ENCODE measurements at places on chromosomes 1 and 21. TPM values are rescaled to one million over a fixed set of nuclear protein-coding genes. Genes with fewer than 3 reads are reported as not detected.

- DNase-seq = peak; percentile 1
These were observed 508 bp downstream of the RAVER2 start for GRCh38 chr1:64745181-64745985.

- DNase-seq = no peak
These were observed 14.4 kb downstream of the NSL1 start for GRCh38 chr1:212777151-212777550.

DNA sequence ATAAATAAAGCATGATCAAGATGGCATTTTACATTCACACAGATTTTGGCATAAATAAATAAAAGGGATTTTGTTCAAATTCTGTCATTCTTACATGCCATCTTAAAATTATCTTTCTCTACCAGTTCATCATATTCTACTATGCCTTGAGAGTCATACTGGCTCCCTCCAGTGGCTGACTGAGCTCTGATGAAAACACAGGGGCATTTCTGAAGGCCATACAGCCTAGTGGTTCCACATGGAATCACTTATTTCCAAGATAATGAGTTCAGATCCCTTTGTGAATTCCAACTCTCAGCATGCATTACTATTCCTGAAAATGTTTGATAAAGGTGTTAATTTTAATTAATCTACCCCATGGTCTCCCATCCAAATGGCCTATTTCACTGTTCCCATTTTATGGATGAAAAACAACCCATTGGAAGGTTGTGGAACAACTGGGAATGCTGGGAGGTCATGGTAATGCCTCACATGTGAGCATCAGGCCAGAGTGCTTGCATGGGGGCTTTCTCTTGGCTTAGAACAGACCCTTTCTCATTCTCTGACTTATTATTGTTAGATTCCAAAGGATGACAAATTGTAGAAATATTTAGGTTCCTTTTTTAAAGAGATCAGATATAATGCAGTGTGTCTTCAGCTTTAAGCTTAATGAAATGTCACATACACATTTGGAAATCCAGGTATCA, 622.4 kb upstream of the PKN2 start:
- no peak for DNase-seq

DNA sequence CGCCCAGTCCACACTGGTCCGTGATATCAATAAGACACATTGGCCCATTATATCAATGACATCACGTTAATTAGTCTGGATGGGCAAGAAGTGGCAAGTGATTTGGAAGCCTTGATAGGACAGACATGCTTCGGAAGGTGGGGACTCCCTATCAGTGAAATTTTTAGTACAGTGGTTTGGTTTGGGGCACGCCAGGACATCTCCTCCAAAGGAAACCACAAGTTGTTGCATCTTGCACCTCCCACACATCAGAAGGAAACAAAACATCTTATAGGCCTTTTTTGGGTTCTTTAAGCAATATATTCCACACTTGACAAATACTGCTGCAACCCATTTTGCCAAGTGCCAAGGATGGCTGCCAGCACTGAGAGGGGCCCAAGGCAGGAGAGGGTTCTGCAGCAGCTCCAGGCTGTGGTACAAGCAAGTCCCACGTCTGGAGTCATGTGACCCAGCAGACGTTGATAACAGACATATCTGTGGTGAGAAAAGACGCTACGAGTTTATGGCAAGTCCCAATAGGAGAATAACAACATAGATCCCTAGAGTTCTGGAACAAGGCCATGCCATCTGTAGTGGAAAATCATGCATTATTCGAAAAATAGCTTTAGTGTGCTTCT, 95.3 kb upstream of the DISP3 start:
- DNase-seq = no peak

GRCh38 chr1:157103268-157103667, 3.7 kb upstream of the ETV3L start:
- no peak for DNase-seq

GRCh38 chr1:168621356-168621755, 45.0 kb downstream of the XCL1 start:
- no peak for DNase-seq

- DNase-seq = no peak
These were observed 27.1 kb downstream of the CDC7 start for GRCh38 chr1:91527781-91528180.

DNA sequence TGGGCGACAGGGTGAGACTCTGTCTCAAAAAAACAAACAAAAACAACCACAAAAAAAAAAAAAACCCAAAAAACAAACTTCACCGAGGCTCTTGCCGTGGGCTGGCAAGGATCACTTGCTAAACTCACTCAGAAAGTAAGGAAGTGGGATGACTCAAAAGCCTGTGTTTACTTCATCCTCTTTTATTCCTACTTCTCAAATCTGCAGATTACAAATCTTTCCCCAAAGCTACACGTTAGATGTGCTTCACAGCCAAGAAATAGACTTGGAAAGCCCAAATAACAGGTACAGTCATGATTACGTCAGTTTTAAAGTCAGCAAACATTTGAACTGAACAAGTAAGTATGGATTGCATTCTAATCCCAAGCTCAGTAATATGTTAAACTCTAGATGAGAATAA, 359.3 kb downstream of the ADGRL2 start:
- DNase-seq = no peak

DNA sequence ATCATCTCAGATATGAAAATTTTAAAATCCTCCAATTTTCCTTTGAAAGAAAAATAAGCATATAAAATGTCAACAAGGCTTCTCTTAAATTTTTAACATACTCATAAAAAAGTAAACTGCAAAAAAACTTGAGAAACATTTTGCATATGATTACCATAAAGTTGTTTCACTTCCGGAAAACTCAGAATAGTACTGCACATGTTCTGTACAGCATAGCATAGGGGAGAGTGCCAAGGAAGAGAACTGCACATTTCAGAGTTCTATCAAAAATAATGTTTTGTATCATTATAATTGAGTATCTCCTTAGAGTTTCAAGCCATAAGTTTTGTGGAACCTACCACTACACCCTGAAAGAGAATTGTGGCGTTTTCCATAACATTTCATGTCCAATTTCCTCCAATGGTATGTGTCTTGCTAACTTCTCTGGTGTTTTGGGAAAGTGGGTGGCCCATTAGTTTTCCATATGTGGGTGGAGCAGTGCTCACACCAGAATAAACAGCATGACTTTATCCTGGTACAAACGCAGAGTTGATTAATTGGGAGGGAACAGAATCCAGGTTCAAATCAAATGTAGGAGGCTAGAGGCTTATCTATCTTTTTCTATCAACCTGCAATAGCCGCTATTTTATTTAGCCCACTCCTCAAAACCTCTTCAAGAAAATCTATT, 430.9 kb downstream of the LMO4 start:
- no peak for DNase-seq

DNA sequence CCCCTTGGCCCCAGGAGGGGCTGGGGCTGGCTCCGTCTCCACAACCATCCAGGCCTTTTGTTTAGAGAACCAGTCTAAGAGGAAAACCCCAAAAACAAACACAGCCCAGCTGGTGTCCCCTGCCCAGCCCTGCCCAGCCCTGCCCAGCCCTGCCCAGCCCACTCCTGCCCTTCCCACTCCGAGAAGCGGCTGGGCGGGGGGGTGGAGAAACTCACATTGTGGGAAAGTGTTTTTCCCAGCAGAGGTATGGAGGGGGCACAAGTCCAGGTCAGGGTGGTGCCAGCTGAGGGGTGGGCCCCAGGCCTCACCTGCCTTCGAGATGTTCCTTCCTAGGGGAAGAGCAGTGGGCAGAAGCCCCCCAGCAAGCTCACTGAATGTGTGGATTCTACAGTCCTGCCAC, 10.0 kb upstream of the FAM131C start:
- no peak for DNase-seq

DNA sequence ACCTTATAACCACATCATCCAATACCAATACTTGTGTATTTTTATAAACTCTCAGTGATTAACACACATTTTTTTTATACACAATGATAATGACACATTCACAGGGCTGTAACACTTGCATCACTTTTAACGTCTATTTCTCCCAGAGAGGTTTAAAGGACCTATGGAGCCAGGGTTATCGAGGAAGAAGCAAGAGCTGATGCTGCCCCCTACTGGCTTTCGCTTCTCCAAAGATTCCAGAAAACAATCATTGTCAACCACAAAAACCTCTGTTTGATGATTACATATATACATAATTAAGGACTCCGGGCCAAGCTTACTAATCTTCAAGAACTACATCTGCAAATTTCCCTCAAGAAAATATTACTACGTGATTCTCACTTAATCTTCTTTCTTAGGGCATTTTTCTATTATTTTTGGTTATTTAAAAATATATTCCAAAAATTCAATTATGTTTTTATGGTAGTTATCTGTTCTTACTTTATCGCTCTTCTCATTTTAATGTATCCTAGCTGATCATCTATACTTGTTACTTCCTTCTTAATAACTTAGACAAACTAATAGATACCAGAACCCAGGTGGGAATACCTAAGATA, 214.5 kb downstream of the VAV3 start:
- DNase-seq = no peak

DNA sequence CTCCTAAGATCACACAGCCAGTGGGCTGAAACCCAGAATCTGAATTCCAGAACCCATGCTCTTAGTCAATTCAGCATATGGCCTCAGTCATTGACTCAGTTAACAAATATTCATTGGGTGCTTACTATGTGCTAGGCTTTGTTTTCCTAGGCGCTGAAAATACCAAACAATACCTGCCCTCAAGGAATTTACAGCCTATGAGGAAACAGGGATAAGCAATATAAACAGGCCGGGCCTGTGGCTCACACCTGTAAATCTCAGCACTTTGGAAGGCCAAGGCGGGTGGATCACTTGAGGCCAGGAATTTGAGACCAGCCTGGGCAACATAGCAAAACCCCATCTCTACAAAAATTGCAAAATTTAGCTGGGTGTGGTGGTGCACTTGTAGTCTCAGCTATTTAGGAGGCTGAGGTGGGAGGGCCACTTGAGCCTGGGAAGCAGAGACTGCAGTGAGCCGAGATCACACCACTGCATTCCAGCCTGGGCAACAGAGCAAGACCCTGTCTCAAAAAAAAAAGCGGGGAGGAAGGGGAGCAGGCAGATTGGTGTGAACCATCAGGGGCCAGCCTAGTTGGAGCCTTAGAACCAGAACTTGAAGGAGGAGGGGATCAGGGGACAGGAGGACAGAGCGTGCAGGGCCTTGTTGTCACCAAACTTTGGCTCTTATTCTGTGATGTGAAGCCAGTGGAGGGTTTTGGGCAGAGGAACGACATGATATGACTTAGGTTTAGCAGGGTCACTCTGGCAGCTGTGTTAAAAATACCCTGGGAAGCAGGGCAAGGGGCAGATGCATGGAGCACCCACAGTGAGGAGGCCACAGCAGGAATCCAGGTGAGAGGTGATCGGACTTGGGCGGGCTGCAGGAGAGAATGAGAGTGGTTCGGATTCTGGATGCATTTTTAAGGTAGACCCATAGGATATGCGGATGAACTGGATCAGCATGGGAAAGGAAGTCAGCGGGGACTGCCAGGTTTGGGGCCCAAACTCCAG, 5.8 kb downstream of the TINAGL1 start:
- DNase-seq = no peak

- DNase-seq = no peak
These were observed 23.2 kb upstream of the SPATA6 start for GRCh38 chr1:48495166-48495565.

DNA sequence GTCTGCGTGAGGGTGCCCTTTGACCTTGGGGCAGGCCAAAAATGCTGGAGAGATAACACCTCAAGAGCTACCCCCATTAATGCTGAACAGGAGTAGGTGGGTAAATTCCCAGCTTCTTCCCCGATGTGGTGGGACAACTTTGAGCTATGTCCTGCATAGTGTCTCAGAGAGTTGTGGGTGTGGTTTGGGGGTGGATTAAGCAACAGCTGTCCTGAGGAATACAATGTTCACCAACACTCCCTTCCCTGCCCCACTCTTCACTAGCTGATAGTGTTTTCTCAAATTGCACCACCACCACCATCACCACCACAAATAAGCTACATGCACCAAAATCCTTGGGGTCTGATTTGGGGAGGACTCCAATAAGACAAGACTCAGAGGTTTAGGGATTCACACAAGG, 258.4 kb downstream of the HLX start:
- DNase-seq = no peak

GRCh38 chr1:27391511-27392095, 819 bp upstream of the GPR3 start:
- no peak for DNase-seq

- DNase-seq = no peak
These were observed 17.8 kb downstream of the AADACL4 start for GRCh38 chr1:12661606-12662219.

- no peak for DNase-seq
These were observed 7.1 kb upstream of the NSUN4 start for GRCh38 chr1:46333300-46334029.

DNA sequence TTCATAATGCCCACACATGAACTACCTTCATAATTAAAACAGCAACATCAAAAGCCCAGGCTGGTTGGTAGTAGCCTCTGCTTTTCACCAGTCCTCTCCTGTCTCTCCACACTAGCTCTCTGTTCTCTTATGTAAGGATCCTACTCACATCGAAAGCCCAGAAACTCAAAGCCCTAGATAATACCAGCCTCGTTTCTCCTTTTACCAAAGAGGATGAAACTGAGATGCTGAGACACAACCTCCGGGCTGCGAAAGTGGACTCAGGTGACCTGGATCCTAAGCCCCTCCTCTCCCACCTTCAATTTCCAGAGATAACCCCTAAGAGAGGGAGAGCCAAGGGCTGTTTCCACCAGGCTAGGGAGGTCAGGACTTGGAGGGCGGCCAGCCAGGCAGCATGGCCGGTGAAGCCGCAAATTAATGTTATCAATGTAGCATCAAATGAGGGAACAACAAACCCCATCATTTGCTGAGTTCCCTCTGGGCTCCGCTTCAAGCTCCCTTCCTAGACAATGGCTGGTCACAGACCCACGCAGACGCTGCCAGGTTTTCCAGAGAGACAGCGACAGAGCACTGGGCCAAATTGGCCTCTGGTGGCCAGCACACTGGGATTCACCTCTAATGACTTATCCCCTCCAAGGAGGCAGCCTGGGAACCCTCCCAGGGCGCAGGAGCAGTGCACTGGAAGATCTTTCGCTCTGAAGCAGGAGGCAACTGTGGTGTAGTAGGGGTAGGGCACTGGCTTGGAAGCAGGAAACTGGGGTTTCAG, 20.7 kb upstream of the STMN1 start:
- DNase-seq = no peak

- DNase-seq = no peak
These were observed 18.0 kb downstream of the CD247 start for GRCh38 chr1:167500283-167500860.

DNA sequence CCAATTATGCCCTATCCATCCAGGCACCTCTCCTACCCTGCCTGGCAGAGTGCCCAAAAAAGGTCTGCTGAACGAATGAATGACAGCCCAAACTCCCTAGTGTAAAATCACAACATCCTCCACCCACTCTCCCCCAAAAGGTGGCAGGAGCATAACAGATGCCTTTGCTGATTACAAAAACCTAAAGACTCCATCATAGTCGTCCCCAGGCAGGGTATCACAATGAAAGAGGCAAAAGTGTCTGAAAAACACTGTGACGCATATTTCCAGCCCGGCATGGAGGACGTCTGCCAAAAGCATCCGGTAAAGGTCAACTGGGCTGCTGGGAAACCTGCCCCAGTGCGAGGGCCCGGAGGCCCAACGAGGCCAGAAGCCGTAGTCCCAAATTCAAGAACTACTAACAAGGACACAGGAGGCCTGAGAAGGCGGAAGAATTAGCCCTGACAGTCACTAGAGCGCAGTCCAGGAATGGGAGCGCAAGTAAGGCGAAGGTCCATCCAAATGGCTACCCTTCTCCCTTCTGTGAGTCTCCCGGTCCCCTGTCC, 576 bp downstream of the SMIM12 start:
- peak; percentile 25 for DNase-seq

- no peak for DNase-seq
These were observed 127.5 kb upstream of the ADAMTS5 start for GRCh38 chr21:27094184-27094948.

The TMEM269 gene
- 0.60 TPM for total RNA-seq

The KDF1 gene
- total RNA-seq = 0.95 TPM

The CATSPERE gene
- 0.91 TPM for total RNA-seq

The KCNC4 gene
- 16.5 TPM for total RNA-seq

The PDE4DIP gene
- 27.1 TPM for total RNA-seq

Measured in CD4-positive, alpha-beta T cell (primary cell).